Thoracic aorta (tissue), 2 donors: ENCODE measurements at places on chromosomes 3 and 15. TPM values are rescaled to one million over a fixed set of nuclear protein-coding genes. Genes with fewer than 3 reads are reported as not detected.

- H3K36me3 ChIP-seq, result no peaks in the 10 kb centered on the region
- peak overlapping the region; percentile 94 for H3K4me3 ChIP-seq
- no peaks in the 10 kb centered on the region for H3K27me3 ChIP-seq
- DNase-seq, result no peak
- peaks cover 9% of the 10 kb centered on the region for H3K4me1 ChIP-seq
These were observed 52.6 kb upstream of the ULK4 start for GRCh38 chr3:42014458-42014920.

DNA sequence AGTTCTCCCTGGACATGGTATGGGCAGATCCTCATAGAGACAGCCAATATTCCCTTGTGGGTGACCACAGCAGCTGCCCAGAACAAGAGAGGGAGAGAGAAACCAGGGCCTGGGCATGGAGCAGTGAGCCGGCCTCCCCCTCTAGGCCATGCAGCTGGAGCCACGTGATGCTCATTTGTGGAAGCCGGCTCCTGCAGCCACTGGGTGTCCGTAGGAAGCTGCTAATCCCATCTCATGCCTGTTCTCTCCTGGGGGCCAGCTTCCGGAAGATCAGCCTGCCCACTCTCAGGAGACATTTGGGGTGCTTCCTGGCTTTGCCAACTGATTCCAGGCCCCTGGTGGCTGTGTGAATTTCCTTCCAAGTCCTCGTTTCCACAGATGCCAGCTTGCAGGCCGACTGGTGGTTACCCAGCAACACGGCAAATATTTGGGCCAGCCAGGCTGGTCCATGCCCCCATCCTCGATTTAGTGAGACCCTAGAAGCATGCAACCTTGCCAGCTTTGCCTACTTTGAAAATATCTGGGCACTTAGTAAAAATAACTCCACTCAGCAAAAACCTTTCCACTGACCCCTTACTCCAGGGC lies 55.3 kb downstream of the LINGO1 start:
- H3K27ac ChIP-seq, result no peak overlapping the region
- no peak for DNase-seq
- H3K4me3 ChIP-seq, result no peak overlapping the region
- H3K36me3 ChIP-seq, result no peaks in the 10 kb centered on the region

GRCh38 chr3:87398168-87398801 lies 121.9 kb upstream of the POU1F1 start:
- no peak for DNase-seq
- no peak overlapping the region for H3K4me3 ChIP-seq
- H3K36me3 ChIP-seq, result no peaks in the 10 kb centered on the region
- no peak overlapping the region for H3K27ac ChIP-seq

DNA sequence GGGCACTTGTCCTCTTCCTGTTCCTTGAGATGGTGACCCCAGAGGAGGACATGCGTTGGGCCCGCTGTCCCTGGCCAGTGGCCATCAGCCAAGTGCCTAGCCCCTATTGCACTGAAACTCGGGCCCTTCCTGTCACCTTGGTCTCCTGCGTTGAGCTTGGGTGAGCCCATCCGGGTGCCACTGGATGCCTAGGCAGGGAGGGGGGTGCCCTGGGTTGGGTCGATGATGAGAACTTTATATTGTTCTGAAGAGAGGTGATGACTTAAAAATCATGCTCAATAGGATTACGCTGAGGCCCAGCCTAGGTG lies 221.8 kb downstream of the SNRPN start:
- H3K4me1 ChIP-seq, result no peaks in the 10 kb centered on the region
- no peak overlapping the region for H3K4me3 ChIP-seq
- H3K36me3 ChIP-seq, result no peaks in the 10 kb centered on the region
- H3K27ac ChIP-seq, result no peak overlapping the region

GRCh38 chr3:195005251-195005620 lies 265.7 kb downstream of the XXYLT1 start:
- H3K36me3 ChIP-seq, result no peaks in the 10 kb centered on the region
- no peaks in the 10 kb centered on the region for H3K27me3 ChIP-seq
- DNase-seq, result no peak
- H3K27ac ChIP-seq, result no peak overlapping the region
- no peak overlapping the region for H3K4me3 ChIP-seq
- H3K4me1 ChIP-seq, result no peaks in the 10 kb centered on the region

DNA sequence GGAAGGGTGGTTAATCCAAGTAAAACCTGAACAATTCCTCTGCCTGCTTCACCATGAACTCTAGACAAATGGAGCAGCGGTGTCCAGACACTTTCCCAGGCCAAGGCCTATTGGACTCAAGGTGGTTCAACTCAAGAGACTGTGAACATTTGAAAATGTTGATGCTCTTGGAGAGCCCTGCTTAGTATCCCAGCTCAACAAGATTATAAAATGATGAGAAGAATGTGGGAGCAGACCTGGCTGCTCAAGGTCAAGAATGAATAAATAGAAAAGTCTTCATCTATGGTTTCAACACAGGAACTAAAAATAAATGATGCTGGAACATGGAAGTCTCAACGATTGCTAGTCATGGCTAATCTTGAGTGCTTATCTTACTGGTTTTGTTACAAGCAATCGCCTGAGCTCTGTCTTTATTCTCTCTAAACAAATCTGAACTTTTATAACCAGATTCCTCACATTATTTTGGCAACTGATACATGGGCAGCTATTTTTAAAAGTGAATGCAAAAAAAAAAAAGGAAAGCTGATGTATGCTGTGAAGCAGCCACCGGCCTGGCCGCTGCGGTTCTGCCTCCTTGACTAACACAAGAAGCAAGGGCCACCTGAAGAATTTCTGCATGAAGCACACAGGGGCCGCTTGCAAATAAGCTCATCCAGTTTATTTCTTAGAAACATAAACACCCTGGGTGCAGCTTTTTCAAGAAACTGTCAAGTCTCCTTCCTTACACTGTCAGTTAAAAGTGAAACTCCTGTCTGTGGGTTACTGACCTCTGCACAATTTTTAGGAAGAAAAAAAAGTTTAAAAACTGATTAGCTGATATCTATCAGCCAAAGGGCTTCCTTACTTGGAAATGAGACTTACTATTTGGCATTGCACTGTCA lies 120.1 kb upstream of the ARHGEF3 start:
- no peaks in the 10 kb centered on the region for H3K36me3 ChIP-seq
- peak overlapping the region; percentile 47 for H3K4me3 ChIP-seq
- peaks cover 19% of the 10 kb centered on the region for H3K4me1 ChIP-seq
- DNase-seq, result no peak

GRCh38 chr15:40597024-40597423 lies 3.0 kb downstream of the KNL1 start:
- no peaks in the 10 kb centered on the region for H3K36me3 ChIP-seq
- no peak overlapping the region for H3K27ac ChIP-seq
- no peak for DNase-seq
- no peaks in the 10 kb centered on the region for H3K27me3 ChIP-seq

- no peak overlapping the region for H3K27ac ChIP-seq
- DNase-seq, result no peak
- H3K27me3 ChIP-seq, result no peaks in the 10 kb centered on the region
- H3K4me3 ChIP-seq, result no peak overlapping the region
These were observed 154.6 kb downstream of the ADAM10 start for GRCh38 chr15:58594898-58595297.

DNA sequence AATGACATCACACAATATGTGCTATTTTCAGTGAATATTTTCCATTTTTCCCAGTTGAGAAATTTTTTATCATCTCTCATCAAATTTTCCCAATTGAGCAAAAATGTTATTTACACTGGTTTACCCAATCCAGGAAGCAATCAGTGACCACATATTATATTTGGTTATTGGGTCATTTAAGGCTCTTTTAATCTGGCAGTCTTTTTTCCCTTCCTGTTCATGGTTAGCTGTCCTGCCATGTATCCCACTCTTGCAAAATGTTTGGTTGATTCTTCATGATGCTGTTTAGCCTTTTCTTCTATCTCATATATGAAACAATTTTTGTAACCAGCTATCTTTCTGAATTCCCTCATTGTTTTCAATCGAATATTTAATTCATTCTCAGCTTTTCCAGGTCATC lies 626.0 kb downstream of the RBMS3 start:
- H3K36me3 ChIP-seq, result no peaks in the 10 kb centered on the region
- H3K27me3 ChIP-seq, result no peaks in the 10 kb centered on the region
- no peak overlapping the region for H3K4me3 ChIP-seq
- no peak for DNase-seq
- no peak overlapping the region for H3K27ac ChIP-seq

Gene SIDT1
- total RNA-seq, result 1.6 TPM

Gene GPR62
- not detected for total RNA-seq

Gene TGM5
- total RNA-seq, result not detected
